Left lobe of liver (tissue), 2 donors: ENCODE measurements at places on chromosomes 2 and 18. TPM values are rescaled to one million over a fixed set of nuclear protein-coding genes. Genes with fewer than 3 reads are reported as not detected.

DNA sequence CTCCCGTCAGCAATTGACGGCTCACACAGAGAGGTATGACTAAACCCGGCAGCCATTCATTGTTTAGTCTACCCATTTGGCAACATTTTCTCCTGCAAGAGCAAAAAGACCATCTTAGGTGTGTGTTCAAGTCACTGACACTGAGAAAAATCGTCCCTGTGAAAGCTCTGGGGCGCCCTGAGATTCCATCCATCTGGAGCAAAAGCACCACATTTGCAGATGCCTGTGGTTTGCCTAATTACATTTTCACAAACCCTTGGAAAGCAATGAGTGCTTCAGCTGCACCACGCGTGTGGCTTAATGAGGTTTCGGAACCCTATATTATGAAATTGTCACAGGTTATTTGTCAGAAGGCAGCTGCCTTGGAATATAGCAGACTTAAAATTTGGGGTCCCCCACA is 110.7 kb upstream of the PTPRM start:
- no peak for DNase-seq

GRCh38 chr2:51960281-51960680 is 928.3 kb upstream of the NRXN1 start:
- DNase-seq, result no peak

GRCh38 chr18:25518716-25519053 is 166.7 kb upstream of the ZNF521 start:
- no peak for DNase-seq

- DNase-seq, result no peak
These were observed 66.0 kb upstream of the DSEL start for GRCh38 chr18:67582488-67582887.

DNA sequence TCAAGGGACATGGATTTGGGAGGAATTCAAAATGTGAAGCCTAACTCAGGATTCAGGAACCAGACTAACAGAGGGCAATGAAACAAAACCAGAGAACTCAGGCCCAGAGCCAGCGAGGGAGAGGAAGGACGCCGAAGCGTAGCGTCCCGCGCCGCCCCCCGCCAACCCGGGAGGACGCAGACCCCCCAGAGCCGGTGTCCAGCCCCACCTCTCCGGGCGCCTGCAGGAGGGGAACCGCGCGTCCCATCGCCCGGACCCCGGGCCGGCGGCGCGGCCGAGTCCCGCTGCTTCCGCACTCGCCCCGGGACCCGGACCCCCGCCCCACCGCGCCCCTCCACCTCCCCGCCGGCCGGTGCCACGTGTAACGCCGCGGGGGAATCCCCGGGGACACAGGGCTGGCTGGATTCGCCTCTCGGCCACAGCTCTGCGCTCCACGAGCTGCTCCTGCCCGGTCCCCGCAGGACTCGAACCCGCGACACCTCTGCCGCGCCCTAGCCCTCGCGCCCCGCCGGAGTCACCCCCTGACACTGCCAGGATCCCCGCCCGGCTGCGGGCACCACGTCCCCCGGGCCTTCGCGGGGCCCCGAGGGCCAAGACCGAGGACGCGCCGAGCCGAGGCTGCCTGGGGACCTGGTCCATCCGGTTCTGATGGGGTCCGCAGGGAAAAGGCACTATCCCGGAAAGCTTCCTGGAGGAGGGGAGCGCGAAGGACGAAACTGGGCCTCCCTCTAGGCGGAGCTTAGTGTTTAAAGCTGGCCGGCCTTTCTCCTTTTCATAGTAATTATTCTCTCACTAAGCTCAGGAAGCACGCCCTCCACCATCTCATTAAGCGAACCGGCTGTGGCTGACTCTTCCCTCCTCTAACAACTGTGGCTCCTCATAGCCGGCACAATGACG is 40.4 kb upstream of the FAM124B start:
- peak; percentile 57 for DNase-seq

DNA sequence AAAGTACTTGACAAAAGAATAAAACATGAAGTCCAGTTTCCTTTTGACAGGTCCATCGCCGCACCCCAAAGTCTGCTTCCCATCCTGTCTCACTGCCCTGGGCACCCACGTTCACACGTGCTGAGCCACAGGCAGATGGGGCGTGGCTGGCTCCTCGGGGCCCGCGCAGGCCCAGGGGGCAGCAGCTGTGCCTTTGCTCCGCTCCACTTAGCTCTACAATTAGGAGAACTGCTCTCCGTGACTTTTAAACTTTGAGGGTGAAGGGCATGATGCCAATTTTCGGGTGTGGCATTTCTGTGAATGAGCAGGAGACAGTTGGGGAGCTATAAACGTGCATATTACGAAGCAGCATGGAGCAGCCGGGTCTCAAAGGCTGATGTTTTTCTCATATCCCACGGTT is 152.4 kb downstream of the TDRD15 start:
- no peak for DNase-seq

GRCh38 chr2:241393524-241394196 is 37.6 kb downstream of the FARP2 start:
- no peak for DNase-seq

DNA sequence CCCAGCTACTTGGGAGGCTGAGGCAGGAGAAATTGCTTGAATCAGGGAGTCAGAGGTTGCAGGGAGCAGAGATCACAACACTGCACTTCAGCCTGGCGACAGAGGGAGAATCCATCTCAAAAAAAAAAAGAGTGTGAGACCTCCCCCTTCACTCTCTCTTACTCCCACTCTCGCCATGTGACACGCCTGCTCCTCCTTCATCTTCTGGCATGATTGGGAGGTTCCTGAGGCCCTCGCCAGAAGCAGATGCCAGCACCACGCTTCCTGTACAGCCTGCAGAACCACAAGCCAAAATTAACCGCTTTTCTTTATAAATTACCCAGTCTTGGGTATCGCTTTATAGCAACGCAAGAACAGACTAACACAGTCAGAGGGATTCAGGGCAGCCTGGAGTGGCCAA is 66.3 kb upstream of the CREB1 start:
- no peak for DNase-seq

DNA sequence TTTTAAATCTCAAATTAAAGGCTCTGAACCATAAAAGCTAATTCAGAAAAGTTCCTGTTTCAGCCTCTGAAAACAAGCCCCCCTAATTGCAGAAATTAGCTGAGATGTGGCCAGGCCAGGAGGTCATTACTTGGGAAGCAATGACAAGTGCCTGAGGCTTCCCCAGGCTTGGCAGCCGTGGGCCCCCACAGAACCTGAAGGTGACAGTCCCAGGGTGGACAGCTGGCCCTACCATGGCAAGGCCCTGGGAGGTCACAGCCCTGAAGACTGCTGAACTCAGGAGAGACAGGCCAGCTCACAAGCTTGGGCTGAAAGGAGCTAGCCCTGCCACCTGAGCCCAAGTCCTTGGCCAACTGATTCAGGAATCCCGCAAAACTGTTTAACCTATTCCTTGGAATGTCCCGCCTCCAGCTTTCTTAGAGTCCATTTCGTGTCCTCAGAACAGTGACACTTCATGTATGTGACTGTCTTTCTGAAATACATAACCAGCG is 54.3 kb upstream of the PKDCC start:
- DNase-seq, result no peak

DNA sequence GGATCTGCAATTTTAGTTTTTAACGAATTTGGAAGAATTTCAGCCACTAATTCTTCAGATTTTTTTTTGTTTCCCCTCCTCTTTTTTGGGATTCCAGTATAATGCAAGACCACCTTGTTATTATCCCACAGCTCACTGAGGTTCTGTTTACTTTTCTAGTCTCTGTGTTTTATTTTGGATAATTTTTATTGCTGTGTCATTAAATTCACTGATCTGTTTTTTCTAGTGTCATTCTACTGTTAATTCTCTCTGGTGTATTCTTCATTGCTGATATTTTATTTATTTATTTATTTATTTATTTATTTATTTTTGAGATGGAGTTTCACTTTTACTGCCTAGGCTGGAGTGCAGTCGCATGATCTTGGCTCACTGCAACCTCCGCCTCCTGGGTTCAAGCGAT is 32.2 kb downstream of the UBR3 start:
- DNase-seq, result no peak

GRCh38 chr2:67790622-67791021 is 272.2 kb downstream of the C1D start:
- DNase-seq, result no peak

DNA sequence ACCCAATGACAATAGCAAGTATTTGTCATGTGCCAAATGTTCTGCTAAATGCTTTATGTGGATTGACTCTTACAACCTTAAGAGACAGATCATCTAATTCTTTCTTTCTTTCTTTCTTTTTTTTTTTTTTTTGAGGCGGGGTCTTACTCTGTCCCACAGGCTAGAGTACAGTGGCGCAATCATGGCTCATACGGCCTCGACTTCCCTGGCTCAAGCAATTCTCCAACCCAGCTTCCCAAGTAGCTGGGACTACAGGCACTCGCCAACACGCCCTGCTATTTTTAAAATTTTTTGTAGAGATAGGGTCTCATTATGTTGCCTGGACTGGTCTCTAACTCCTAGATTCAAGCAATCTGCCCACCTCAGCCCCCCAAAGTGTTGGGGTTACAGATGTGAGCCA is 21.4 kb downstream of the TMEM247 start:
- no peak for DNase-seq

- no peak for DNase-seq
These were observed 7.9 kb downstream of the AGPS start for GRCh38 chr2:177400337-177400923.

- DNase-seq, result no peak
These were observed 14.1 kb downstream of the SLC9A4 start for GRCh38 chr2:102486941-102487702.

DNA sequence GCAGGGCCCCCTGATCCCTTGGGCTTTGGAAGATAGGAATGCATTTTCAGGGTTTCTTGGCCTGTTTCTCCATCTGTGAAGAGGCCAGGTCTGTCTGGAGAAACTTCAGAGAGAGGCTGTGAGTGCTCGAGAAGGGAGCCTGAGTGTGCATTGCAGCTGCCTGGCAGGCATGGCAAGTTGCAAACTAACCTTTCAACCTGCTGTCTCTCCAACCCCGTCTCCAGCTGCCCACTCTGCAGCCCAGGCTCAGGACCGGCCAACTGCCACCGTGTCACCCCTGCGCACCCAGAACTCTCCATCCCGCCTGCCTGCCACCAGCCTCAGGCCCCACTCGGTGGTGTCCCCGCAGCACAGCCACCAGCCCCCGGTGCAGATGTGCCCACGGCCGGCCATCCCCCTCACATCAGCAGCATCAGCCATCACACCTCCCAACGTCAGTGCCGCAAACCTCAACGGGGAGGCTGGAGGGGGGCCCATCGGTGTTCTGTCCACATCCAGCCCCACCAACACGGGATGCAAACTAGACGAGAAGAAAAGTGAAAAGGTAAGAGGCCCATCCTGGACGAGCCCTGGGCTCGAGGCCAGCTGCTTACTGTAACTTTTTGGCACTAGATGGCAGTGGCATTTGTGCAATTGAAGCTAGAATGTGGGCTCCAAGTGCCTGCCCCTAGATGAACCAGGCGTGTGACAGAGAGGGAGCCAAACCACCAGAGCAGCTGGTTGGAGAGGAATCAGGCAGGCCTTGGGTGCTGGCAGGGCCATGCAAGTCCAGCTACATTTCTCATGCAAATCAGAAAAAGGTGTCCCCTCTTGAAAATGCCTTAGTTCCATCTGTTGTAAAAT is 164.6 kb downstream of the SEPTIN10 start:
- DNase-seq, result peak; percentile 77

DNA sequence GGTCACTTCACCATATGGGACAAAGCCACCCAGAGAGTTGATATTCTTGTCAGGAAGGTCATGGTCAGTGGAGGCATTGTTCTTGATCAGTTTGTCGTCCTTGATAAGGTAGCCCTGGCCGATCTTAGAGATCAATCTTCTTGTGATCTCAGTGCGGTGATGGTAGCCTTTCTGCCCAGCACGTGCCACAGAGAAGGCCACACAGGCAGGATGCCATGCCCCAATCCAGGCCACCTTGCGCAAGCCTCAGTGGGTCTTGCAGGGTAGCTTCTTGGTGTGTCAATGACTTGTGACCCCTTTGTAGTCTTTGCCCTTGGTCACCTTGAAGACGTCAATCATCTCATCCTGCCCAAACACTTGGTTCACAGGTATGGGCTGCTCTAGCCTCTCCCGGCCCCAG is 143.9 kb upstream of the ASB18 start:
- DNase-seq, result no peak

DNA sequence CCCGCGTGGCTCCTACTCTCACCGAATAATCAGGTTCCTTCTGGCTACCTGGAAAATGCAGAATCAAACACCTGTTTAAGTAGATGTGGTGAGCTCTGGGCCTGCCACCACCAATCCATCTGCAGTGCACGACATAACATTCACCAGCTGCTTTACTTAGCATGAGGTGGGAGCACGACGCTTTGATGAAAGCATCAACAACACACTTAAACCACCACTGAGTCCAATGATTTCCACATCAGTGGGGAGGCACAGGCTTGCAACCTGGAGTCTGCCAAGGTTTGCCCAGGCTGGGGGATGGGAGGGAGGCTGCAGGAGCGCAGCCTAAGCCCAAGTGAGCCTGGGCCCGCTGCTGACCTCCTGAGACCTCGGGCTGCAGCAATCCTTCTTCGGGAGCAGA is 415.5 kb downstream of the MEIS1 start:
- DNase-seq, result no peak

Gene CHRND
- total RNA-seq, result not detected

Gene ARHGEF4
- total RNA-seq, result 1.3 TPM

Gene CCT4
- 38.3 TPM for total RNA-seq

Gene USP14
- total RNA-seq, result 15.8 TPM
